ENCODE measurements at places on chromosomes 12 and 14.

DNA sequence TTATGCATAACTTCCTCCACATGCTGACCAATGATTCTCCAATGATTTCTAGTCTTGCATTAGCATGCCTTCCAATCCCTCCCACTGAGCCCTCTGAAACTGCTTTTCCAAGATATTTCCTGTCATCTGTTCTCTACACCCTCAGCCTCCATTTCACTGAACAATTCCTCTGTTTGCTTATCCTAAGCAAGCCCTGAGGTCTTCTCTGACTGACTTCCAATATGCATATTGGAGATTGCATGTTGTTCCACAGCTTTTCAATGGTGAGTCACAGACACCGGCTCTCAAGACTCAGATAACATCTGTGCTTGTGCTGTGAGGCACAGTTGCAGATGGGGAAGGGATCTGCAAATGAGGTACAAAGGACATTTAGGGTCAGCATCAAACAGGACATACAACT lies 141.0 kb downstream of the SLC16A7 start:
- DNase-seq = no peak

- DNase-seq = no peak
These were observed 397.1 kb downstream of the SNAPC1 start for GRCh38 chr14:62159314-62159713.

DNA sequence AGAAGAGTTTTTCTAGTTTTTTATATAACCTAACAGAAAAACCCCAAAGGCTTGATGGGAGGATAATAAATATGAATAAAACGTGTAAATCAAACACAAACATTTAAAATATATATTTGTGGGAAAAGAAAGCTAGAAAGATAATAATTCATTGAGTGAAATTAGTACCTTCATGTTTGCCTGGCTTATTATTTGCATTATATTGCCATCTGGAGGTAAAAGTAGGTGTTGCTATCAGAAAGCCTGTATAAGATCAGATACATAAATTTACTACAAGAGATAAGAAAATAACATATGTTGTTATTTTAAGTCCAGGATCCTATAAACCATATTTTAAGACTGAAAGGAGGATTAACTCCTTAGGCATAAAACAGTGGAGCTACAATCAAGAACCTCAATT lies 77.7 kb downstream of the NTS start:
- no peak for DNase-seq

GRCh38 chr14:91088585-91089235 lies 25.2 kb upstream of the DGLUCY start:
- no peak for DNase-seq
